ENCODE measurements at places on chromosomes 7 and 10. TPM values are rescaled to one million over a fixed set of nuclear protein-coding genes. Genes with fewer than 3 reads are reported as not detected.

GRCh38 chr7:99740573-99741440 lies 5.8 kb upstream of the CYP3A7 start:
- DNase-seq: no peak

GRCh38 chr7:94507962-94508361 lies 1.6 kb upstream of the CASD1 start:
- no peak for DNase-seq

DNA sequence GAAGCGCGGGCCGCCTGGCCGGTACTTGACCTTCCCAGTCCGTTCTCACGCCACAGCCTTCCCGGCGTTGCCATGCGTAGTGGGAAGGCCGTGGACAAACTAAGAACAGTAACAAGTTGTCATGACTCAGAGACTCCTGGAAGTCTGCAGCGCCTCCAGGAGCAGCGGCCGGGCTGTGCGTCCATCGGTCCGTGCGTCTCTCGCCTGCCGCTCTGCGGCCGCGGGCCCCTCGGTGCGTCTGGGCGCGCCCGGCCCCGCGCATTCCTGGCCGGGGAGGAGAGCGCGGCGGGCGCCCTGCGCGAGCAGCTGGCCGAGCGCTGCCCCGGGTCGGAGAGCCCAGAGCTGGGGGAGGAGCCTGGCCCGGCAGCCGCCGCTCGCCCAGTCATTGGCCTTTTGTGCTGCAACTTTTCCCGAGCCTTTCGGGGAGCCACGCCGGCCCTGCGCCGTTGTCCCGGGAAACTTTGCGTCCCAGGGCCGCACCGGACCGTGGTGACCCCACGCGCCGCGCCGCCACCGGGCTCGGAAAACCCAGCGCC lies 123.7 kb downstream of the TACC2 start:
- peak; percentile 97 for DNase-seq

The TSPAN13 gene
- 23.1 TPM for total RNA-seq

The PSD gene
- total RNA-seq: 5.2 TPM

DNA sequence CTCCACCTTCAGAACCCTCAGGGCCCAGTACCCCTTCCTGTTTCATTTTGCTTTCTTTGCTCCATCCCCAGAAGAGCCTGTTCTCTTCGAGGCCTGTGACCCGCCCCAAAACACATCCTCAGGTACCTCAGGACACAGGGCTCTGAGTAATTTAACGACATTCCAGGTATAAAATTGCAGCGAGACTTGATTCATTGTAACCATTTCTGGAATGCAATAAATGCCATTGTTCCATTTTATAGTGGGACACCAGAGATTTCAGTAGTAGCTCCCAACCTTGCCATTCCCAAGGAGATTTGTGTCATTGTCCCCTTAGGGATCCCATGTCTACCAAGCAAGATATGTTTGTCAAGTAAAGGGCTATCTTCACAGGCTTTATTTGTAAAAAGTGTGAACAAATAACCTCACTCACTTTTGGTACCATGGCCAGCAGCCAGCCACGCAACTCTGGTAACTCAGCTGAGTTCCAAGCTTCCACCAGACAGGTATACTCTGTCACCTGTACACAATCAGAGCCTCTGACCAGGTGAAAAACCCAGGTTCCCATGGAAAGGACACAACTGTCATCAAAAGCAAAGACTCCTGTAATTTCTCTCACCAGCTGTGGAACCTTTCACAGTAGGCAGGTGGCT lies 441.3 kb downstream of the PLXNA4 start:
- DNase-seq: no peak

DNA sequence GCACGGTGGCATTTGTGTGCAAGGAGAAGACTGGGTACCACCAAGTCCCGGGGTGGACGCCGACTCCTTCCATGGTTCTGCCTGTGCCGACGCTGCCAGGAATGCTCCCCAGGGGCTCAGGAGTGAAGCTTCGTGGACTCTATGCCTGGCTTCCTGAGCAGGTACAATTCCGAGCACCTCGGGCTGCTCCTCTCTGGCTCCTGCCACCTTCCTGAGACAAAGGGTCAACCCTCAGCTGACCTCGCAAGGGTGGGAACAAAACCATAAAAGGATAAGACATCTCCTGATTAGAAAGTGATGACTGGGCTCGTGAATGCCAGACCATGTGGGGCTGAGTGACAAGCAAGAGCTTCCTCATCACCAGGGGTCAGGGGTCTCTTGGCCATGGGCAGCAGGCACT lies 31.8 kb downstream of the CALML3 start:
- no peak for DNase-seq

DNA sequence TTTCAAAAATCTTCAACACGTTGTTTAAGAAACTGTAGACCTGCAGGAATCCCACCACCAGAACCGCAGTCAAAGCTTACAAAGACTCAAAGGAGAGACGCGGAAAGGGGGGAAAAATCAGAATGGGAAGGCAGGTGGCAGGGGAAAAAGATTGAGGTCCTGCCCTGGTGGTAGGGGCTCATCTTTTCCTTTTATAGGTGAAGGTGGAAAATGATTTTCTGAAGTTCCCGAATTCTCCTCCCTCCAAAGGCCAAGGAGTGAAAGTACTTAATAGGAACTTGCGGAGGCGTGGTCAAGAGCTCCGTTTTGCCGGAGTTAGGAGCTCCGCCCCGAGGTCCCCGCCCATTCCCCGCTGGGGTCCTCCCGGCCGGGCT lies 724 bp downstream of the BBIP1 start:
- DNase-seq: no peak
